ENCODE measurements at places on chromosomes 7 and 10. TPM values are rescaled to one million over a fixed set of nuclear protein-coding genes. Genes with fewer than 3 reads are reported as not detected.

The TRPV5 gene
- total RNA-seq, result not detected

The SYT15B gene
- 68.3 TPM for total RNA-seq

The PRKCQ gene
- total RNA-seq, result not detected

The OR2A5 gene
- not detected for total RNA-seq

The CDK6 gene
- 7.3 TPM for total RNA-seq

The NOC3L gene
- 7.9 TPM for total RNA-seq

The TET1 gene
- 3.9 TPM for total RNA-seq

The SLC39A12 gene
- not detected for total RNA-seq

The COL17A1 gene
- 0.64 TPM for total RNA-seq

The CACNA2D1 gene
- 17.3 TPM for total RNA-seq

The LMOD2 gene
- not detected for total RNA-seq

The PPP2R2D gene
- 11.8 TPM for total RNA-seq

The CHRM2 gene
- not detected for total RNA-seq

The PRPS1L1 gene
- not detected for total RNA-seq

The SPDYE1 gene
- total RNA-seq, result not detected

The CCDC146 gene
- total RNA-seq, result 9.2 TPM

The HOXA13 gene
- not detected for total RNA-seq

The C7orf33 gene
- not detected for total RNA-seq

The FAM25G gene
- not detected for total RNA-seq

The PLAC9 gene
- total RNA-seq, result 221 TPM

The CDH23 gene
- total RNA-seq, result 40.9 TPM

The EBF3 gene
- 20.2 TPM for total RNA-seq

The FOXI2 gene
- not detected for total RNA-seq

The MNX1 gene
- not detected for total RNA-seq

The PALD1 gene
- 21.7 TPM for total RNA-seq

The DOCK1 gene
- total RNA-seq, result 25.8 TPM

The NEUROD6 gene
- not detected for total RNA-seq

The PNLIP gene
- total RNA-seq, result not detected

The HTR7 gene
- 1.8 TPM for total RNA-seq

The XRCC2 gene
- 0.11 TPM for total RNA-seq

The RAMP3 gene
- 586 TPM for total RNA-seq

The C7orf57 gene
- not detected for total RNA-seq

The ZNF479 gene
- total RNA-seq, result not detected

The ELAPOR2 gene
- total RNA-seq, result 1.1 TPM

The EVX1 gene
- not detected for total RNA-seq

The NRP1 gene
- total RNA-seq, result 122 TPM

The OPN4 gene
- total RNA-seq, result not detected

The OR13A1 gene
- total RNA-seq, result not detected

The SH2D4B gene
- total RNA-seq, result not detected

The NUTM2E gene
- not detected for total RNA-seq

The HOXA5 gene
- total RNA-seq, result 22.0 TPM

The RPP38 gene
- total RNA-seq, result not detected

The GPR37 gene
- total RNA-seq, result not detected

The TMEM236 gene
- total RNA-seq, result not detected

The LRIT1 gene
- total RNA-seq, result not detected

The ZPBP gene
- total RNA-seq, result not detected

The ANKRD2 gene
- total RNA-seq, result not detected

The GBX1 gene
- not detected for total RNA-seq

The COPS6 gene
- 18.1 TPM for total RNA-seq

The SEC31B gene
- total RNA-seq, result 9.2 TPM

The GPR85 gene
- not detected for total RNA-seq

The TUBB8 gene
- total RNA-seq, result not detected

The ECD gene
- total RNA-seq, result 6.2 TPM
